Effector memory CD4-positive, alpha-beta T cell (primary cell): ENCODE measurements at places on chromosomes 13 and 19.

DNA sequence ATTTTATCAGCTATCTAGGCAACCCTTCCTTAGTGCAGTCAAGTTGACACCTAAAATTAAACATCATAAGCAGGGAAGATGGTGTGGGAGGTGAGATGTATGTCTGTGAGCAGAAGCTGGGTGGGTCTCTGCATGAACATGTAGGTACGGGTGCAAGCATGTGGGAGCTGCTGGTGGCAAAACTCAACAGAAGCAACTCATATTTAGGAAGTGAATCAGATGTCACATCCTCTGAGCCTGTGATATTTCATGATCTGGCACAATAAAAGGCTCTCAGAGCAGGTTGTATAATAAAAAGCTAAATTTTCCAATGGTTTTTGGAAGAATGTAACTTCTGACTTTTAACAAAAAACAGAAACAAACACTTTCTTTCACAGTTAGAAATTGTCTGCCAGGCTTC lies 44.4 kb downstream of the C1QTNF9 start:
- no peak for DNase-seq

GRCh38 chr13:20356444-20356843 lies 124.3 kb upstream of the GJB6 start:
- no peak for DNase-seq

- DNase-seq: no peak
These were observed 47.4 kb downstream of the KDM4B start for GRCh38 chr19:5016268-5016667.

- no peak for DNase-seq
These were observed 84.3 kb downstream of the NUFIP1 start for GRCh38 chr13:44904967-44905366.

DNA sequence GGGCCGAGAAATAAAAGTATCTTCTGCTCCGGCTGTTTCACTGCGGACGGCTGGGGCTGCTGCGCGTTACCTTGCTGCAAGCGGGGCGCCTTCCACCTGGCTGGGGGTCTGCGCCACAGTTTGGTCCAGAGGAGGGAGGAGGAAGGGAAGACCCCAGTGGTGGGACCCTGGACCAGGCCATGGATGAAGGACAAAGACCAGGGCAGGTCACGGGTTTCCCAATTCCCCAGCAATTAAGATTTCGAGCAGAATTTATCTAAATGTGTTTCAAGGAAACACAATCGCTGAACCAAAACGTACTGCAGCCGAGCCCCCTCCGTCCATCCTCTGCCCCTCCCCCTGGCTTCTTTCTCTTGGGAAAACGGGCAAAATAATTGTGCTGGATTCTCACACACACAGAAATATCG lies 2.9 kb downstream of the SOX1 start:
- DNase-seq: no peak

DNA sequence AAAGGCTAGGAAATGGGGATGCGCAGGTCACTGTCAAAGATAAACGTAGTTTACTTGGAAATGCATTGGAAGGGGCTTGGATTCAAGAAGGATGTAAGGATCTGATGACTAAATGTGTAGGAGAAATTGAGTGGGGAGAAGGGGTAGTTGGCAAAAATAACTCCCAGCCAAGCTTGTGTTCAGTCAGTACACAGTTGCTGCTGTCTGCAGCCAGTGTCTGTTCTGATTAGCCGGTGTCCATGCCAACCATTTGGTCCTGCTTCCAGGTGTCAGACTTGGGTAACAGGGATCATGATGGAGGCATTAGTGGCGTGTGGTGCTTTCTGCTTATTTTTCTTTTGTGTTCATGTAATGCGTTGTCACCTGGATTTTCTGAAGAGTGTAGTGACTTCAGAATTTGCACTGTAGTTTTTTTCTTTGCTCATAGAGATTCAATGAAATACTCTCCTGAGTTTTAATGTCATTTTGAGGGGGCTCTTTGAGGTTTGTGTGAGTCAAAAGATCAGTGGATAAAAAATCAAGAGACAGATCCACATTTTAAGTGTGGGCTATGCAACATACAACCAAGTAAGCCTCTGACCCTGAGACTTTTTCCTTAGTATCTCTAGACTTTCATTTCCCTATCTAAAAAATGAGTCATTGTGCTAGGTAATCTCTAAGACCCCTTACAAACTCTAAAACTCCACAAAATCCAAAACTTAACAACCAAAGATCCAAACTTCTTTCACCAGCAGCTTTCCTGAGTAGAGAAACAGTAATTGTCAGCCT lies 103.9 kb downstream of the WDFY2 start:
- no peak for DNase-seq

- DNase-seq: no peak
These were observed 9.2 kb upstream of the ZSCAN22 start for GRCh38 chr19:58317476-58318072.

DNA sequence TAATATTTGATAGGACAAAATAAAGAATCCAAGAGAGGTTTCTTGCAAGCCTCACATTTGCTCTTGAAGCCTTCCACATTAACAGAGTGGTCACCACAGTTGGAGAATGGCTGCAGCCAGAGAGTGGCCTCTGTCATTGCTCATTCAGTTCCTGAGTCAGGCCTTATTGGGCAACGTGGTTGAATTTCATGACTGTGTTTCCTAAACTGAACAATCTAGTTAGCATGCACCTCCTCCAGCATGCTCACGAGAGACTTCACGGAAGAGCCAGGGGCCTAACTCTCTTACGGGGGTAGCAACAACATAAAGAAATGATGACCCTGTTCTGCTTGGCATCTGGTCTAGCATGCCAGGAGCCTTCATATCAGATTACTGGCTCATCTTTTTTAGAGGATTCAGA lies 9.6 kb upstream of the UBL3 start:
- no peak for DNase-seq

GRCh38 chr13:28413999-28414398 lies 80.9 kb downstream of the FLT1 start:
- no peak for DNase-seq

- DNase-seq: no peak
These were observed 178.1 kb downstream of the FLT1 start for GRCh38 chr13:28316836-28317235.

GRCh38 chr19:1261798-1262622 lies 7.1 kb upstream of the CIRBP start:
- DNase-seq: peak; percentile 51

GRCh38 chr19:27673986-27674385 lies 1539.0 kb downstream of the UQCRFS1 start:
- no peak for DNase-seq

DNA sequence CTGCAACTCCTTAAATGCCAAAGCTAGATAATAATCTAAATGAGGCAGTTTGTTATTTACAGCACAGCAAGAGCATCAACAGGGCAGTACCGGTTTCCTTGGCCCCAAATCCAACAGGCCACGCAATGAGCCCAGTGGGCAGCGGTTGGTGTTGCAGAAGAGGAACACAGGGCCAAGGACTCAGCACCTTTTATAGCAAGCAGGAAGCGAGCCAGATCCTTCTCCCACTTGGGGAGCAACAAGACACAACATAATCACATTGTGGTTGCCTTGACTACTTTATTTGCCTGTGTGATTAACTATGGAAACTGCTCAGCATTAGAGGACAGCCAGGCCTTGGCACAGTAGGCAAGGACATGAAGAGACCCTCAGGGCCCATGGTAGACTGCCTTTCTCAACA lies 67.1 kb upstream of the HTR2A start:
- no peak for DNase-seq

DNA sequence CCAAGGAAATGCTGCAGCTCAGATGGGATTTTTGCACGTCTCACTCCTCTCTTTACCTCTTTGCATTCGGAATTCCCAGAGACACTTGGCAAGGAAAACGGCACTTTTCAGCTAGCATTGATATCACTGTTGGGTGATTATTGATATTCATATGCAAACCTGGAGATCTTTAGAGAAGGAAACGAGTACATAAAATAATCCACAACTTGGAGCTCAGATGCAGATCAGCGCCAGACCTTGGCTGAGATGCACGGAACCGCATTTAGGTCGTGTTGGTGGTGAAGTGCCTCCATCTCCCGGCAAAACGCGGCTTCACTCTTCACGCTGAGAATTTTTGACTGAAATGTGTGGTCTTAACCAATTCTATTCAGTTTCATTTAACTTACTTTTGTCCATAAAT lies 77.2 kb upstream of the ARHGEF7 start:
- DNase-seq: no peak

DNA sequence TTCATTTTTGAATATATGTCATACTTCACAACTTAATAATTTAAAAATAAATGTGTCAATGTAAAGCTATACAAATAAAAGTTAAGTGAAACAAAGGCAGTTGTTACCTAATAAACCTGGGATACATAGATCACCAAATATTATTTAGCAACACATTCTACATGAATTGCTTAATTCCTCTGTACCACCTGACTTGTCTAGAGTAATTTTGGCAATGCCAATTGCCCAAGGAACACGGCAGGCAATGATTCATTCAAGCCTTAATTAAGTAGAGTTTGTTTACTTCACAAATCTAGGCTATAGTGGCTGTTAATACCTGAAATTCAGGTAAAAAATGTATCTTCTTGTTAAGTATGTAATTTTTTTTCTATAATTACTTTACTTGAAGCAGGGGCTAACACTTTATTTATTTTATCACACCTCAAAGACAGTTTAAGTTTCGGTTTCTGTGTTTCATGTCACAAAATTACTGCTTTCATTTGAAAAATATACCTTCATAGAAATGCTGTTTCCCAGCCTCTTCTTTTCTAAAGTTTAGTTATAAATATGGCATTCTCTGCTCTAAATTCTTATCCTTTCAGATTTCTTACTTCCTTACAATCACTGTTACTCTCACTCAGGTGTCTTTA lies 705.7 kb downstream of the SLITRK5 start:
- DNase-seq: no peak

DNA sequence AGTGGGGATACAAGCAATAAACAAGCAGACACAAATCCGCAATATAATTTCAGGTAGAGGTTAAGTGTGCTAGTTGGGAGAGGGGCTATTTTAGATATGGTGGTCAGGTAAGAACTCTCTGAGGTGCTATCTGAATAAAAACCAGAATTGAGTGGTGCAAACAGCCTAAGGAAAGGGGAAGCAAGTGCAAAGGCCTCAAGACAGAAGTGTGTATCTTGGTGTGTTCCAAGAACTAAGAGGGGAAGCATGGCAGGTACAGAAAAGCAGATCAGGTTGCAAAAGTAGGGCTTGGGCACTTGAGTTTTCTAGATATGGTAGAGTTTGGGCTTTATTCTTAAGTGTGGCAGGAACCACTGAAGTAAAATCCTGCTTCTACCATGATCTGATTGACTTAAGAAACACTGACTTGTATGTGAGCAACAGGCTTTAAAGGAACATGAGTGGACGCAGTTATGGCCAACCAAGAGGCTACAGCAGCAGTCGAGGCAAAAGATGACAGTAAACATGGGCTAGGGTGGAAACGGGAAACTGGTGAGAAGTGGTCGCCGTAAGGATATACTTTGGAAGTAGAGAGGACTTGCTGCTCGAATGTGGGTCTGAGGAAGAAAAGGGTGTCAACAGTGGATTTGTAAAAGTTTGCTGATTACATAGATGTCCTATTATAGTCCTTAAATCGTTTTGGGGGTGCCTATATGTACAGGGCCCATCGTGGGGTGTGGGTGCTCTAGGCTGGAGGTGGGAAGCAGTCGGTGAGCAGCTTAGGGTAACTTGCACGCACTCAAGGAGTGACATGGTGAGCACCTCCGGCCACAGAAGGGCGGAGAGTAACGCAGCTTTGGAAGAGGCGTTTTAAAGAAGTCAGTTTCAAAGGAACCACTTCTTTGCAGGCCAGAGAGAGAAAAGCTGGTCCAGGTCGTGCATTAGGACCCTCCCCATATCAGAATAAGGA lies 677 bp downstream of the TGDS start:
- DNase-seq: no peak

DNA sequence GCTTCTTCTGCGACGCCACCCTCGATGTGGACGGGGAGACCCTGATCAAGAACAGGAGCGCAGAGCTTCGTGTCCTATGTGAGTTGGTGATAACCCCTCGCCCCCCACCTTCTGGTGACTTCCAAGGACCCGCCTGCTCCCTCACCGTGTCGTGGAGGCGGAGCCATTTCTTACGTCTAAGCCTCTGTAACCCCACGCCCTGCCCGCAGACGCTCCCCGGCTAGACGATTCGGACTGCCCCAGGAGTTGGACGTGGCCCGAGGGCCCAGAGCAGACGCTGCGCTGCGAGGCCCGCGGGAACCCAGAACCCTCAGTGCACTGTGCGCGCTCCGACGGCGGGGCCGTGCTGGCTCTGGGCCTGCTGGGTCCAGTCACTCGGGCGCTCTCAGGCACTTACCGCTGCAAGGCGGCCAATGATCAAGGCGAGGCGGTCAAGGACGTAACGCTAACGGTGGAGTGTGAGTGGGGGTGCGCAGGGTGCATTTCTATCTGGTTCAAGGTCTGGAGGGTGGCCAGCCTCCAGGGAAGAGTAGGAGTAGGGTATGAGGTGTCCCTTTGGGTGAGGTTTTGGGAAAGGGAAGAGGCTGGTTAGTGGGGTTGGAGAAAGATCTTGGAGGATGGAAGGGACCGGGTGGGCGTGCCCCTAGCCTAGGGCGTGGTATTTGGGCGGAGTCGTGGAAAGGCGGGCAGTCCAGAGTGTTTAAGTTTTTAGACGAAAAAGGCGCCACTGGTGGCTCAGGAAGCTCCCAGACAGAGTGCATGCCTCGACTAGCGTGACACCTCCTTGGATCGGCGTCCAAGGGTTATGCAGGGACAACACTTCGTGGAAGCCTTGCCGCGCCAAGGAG lies 3.3 kb downstream of the ICAM5 start:
- DNase-seq: no peak

DNA sequence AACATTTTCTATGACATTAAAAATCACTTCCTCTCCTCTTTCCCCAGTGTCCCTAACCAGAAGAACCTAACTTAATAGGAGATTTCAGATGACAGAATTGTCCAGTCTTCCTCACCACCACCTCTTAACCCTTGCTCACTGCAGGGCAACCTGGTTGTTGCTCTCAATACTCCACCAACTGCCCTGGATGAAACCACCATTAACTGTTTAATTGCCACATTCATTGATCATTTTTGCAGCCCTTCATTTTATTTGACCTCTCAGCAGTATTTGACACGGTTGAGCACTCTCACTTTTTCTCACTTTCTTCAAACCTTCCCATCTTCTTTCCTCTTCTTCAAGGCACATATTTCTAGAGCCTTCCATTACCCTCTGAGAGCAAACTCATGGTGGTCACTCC lies 84.0 kb downstream of the MBNL2 start:
- DNase-seq: no peak

GRCh38 chr19:58434217-58434616 lies 5.7 kb downstream of the ZNF132 start:
- no peak for DNase-seq

DNA sequence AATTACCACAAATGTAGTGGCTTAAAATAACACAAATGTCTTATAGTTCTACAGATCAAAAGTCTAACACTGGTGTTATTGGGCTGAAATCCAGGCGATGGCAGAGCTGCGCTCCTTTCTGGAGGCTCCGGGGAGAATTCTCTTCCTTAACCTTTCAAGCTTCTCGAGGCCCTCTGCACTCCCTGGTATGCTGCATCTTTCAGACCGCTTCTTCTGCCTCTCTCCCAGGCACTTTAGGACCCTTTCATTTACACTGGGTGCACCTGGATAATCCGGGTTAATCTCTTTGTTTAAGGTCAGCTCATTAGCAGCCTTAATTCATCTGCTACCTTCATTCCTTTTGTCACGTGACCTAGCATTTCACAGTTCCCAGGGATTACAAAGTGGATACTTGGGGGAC lies 211.3 kb upstream of the RFC3 start:
- no peak for DNase-seq

GRCh38 chr19:11238781-11239376 lies 540 bp upstream of the ANGPTL8 start:
- no peak for DNase-seq

GRCh38 chr19:19550485-19550929 lies 12.4 kb downstream of the CILP2 start:
- DNase-seq: no peak
